ENCODE measurements at places on chromosomes 1 and 21.

- DNase-seq: no peak
Measured at GRCh38 chr1:29640428-29640785, 404.1 kb downstream of the PTPRU start.

DNA sequence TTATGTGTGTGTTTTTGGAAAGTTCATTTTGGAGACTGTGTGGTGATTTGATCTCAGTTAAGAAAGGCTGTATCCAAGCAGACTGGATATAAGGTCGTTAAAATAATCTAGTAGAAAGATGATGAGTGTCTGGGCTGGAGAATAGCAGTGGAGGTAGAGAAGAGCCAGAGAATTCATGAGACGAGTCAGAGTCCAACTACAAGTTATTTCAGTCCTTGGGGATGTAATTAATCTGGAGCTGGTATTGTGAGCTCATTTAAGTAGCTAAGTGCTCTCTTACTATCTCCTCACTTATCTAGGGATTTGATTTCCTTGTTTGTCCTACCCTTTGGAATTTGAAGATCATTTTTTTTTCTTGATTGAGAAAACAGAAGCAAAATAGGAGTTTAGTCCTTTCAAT lies 1219.0 kb upstream of the ADGRL4 start:
- no peak for DNase-seq

GRCh38 chr1:77768006-77768405 lies 8.4 kb upstream of the USP33 start:
- DNase-seq: no peak

DNA sequence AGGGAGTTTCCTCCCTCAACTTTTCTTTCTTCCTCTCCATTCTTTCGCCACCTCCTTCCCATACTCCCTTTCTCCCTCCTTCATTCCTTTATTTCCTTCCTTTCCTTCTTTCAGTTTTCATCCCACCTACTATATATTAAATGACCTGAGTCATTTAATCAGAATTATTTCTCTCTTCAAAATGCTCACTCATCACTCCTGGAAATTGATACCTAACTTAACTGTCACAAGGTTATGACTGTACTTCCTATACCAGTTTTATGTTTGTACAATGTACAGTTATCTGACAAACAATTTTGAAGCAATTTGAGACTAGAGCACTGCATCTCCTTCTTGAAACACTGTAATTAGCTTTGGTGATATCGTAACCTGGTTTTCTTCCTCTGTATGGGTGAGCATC lies 41.4 kb downstream of the NEXN start:
- DNase-seq: no peak

DNA sequence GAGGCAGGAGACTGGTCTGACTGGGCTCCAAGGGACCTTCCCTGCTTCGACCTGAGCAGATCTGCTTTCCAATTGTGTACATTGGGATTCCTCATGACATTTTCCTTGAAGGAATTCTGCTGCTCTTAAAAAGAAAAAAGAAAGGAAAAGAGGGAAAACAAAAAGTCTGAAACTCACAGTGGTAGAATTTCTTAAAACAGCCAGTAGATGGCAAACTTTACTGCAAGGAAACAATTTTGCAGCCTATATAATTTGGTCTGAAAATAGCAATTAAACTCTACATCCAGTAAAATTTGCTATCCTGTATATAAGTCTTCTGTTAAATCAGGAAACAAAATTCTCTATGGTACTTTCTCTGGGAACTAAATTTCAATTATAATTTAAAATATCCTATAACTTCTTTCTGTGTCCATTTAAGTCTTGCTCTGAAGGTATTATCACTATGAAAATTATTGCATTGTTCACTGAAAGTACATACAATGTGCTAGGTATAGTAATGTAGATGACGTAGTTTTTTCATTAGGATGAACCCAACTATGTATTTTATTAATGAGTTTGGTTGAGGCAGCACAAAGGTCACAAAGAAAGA lies 59.8 kb downstream of the CRB1 start:
- no peak for DNase-seq

All from cardiac septum (tissue), 1 donor.